ENCODE measurements at places on chromosomes 1 and 21.

- DNase-seq = no peak
Observed at GRCh38 chr21:46188226-46189212, 4.3 kb upstream of the SPATC1L start.

DNA sequence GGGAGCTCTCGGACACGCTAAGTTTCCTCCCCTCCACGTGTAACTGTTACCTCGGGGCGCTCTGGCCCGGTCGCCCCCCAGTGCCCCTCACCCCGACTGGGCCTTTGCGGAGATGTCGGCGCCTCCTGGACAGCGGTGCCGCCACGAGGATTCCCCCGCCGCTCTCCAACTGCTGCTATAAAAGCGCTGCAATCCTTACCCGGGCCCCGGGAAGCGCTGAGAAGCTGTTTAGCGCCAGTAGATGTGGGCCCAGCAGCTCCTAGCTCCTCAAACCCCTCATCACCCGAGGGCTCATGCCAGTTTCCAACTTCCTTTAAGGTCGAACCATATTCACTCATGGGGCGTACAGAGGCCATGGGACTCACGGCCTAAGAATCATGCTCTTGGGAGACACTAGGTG lies 361 bp upstream of the LMX1A start:
- DNase-seq = no peak

DNA sequence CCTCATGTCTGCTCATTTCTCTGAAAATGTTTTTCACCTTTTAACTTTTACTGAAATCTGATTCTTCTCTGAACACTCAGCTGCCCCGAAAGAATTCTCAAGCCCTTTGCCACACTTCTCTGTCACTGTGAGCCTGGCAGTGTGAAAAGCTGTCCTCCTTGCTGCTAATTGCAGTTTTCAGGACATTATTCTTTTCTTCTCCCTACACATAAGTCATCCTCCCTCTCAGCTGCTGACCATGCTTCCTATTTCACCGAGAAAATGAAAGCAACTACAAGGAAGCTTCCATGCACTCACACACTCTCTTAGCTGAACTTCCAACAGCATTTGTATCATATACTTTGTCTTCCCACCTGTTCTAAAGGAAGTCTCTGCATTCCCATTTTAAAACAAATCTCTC lies 15.8 kb downstream of the OLFM3 start:
- DNase-seq = no peak

DNA sequence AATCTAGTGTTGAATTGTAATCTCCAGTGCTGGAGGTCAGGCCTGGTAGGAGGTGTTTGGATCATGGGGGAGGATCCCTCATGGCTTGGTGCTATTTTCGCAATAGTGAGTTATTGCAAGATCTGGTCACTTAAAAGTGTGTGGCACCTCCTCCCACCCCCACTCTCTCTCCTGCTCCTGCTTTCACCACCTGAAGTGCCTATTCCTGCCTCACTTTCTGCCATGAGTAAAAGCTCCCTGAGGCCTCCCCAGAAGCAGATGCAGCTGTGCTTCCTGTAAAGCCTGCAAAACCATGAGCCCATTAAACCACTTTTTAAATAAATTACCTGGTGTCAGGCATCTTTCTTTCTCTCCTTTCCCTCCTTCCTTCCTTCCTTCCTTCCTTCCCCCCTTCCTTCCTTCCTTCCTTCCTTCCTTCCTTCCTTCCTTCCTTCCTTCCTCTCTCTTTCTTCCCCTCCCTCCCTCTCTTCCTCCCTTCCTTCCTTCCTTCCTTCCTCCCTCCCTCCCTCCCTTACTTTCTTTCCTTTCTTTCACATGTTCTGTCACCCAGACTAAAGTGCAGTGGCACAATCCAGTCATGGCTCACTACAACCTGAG lies 172.4 kb downstream of the C1orf21 start:
- no peak for DNase-seq

GRCh38 chr1:199489594-199489993 lies 537.9 kb upstream of the NR5A2 start:
- DNase-seq = no peak

DNA sequence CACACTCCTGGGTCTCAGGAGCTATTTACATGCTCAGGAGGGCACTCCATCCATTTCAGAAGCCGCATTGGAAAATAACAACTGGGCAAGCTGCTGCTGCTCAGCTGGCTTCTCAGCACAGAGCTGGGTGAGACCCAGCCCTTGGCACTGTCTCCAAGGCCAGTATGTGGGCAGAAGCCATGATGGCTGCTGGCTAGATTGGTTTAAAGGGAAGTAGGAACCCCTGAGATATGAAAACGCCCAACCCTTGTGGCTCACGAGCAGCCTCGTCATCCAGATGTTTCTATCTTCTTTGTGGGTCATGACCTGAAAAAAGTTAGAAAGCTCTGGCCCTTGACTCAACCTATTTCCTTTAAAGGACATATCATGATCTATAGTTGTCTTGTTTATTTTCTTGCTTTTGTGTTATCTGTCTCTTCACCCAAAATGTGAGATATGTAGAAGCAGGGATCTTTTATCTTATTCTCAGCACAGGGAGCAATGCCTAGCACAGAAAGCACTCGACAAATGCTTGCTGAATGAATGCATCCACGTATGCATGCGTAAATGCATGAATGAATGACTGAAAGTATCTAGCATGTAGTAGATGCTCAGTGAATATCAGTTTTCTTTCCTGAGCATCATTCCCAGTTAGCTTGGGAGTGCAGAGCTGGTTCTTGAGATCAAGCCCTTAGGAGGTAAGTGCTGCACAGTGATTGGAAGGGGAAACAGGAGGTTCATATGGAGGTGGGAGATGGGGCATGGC lies 11.6 kb downstream of the MYBPH start:
- no peak for DNase-seq

GRCh38 chr1:45820788-45821187 lies 17.4 kb downstream of the MAST2 start:
- DNase-seq = no peak

- no peak for DNase-seq
Observed at GRCh38 chr1:101311146-101311920, 74.5 kb downstream of the S1PR1 start.

DNA sequence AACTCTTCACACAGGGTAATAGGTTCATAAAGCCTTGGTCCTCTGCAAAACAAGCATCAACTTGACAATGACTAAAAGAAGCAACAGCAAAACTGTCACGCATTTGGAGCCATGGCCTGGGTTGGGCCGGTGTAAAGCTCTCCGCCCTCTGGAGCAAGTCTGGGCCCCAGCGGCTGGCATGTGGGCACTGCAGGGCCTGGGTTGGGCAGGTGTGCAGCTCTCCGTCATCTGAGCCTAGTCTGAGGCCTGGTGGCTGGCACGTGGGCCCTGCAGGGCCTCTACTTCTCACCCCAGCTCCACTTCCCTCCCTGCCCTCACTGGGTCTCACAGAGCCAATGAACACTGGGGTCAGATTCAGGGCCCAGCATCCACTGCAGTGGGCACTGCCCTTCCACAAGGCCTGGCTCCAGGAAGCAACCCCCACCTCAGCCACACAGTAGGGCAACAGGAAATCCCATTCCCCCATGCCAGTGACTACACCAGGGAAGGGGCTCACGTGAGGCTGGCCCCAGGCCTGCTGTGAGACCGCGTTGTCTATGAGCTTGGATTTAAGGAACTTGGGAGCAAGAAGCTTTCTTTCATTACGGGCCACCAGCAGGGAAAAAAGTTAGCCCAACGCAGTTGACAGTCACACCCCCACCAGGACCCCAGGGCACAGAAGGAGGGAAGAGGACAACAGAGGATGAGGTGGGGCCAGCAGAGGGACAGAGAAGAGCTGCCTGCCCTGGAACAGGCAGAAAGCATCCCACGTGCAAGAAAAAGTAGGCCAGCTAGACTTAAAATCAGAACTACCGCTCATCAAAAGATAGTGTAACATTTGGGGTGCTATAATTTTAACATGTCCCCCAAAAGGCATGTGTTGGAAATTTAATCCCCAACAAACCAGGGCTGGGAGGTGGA lies 52.7 kb downstream of the NPHP4 start:
- DNase-seq = no peak

DNA sequence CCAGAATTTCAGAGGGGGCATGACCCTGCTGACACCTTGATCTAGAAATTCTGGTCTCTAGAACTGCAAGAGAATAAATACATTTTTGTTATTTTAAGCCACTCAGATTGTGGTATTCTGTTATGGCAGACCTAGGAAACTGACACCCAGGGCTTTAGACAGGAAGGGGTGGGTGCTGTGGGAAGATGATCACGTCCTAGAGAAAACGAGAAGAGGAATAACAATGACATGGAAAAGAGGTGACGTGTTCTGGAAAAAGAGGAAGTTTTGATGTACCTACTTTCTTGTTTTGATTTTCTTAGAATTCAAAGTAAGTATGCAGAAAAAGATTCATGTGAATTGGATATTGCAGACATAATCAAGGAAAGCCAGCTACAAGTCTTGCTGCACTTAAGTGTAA lies 232.9 kb upstream of the RUNX1 start:
- no peak for DNase-seq

DNA sequence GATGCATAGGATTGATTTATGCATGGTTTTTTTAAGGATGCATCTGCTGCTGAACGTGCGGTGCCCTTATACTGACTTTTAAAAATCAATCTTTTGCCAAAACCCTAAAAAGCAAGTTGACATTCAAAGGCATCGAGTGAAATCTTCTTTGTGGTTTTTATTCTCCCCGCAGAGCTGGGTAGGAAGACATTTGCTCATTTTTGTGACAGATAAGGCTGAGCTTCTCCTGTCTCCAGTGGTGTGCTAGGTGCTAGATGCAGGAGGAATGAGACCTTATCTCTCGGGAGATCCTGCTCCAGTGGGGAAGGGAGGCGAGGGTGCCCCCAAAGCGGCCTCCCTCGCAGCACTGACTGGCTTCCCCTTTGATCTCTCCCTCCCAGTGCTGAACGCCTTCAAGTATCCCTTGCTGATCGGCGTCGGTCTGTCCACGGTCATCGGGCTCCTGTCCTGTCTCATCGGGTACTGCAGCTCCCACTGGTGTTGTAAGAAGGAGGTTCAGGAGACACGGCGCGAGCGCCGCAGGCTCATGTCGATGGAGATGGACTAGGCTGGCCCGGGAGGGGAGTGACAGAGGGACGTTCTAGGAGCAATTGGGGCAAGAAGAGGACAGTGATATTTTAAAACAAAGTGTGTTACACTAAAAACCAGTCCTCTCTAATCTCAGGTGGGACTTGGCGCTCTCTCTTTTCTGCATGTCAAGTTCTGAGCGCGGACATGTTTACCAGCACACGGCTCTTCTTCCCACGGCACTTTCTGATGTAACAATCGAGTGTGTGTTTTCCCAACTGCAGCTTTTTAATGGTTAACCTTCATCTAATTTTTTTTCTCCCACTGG lies 14.9 kb upstream of the CD101 start:
- DNase-seq = peak; percentile 33

DNA sequence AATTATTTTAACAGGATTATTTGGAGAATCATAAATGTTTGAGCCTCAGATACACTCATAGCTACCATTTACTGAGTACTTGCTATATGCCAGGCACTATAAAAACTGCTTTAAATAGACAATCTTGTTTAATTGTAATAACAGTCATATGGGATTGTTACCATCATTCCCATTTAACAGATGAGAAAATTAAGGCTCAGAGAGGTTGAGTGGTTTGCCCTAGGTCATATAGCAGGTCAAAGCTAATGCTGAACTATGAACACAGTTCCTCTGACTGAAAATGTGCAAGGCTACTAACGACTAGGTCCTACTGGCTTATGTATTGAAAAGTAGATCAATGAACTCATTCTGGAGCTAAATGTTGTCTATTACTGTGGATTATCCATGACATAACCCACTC lies 63.4 kb downstream of the DDR2 start:
- DNase-seq = no peak

DNA sequence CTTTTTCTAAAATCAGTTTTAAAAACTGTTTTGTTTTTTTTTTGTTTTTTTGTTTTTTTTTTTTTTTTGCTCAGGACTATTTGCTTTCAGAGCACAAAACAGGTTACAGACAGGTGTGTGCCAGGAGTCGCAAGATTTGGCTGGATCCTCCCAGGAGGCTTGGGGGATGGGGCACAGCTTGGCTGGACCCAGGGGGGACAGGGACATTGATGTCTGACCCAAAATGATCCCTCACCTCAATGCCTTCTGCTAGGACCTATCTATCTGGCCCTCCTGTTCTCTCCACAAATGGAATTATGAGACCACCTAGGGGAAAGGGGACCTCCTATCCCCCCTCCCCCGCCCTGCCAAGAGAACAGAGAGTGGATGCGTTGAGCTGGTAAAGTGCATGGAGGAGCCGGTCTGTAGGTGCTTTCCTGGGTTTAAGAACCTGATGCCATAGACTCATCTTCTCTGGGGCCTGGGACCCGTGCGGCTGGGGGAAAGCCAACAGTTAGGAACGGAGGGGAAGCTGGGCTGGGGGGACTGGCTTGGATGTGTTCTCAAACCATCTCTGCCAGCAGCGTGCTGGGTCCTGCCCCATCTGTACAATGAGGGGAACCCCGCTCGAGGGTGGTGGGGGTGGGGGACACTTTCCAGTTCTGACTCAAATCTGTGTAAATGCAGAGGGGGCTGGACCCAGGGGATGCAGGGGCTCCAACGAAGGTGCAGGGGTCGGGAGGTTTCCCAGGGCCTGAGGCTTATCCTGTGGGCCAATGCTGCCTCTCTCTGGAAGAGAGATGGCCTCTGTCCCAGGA lies 28.9 kb downstream of the RUNX3 start:
- DNase-seq = no peak

DNA sequence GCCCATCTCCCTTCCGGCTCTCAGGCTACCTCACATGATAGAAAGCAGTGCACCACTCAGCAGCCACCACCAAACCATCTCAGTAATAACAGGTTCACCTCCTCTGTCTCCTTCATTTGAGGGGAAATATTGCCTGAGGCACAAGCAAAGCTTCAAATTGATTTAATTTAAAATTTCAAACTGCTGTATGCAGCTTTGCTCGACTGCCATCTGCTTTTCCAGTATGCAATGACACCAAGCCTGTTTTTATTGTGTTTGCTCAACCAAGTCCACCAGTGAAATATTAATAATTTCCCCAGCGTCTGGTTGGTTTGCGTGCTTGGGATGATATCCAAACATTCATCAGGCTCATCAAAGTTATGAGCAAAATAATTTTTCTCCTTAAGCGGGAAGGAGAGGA lies 552.4 kb upstream of the DAB1 start:
- DNase-seq = no peak

GRCh38 chr1:232792949-232793348 lies 12.3 kb upstream of the MAP10 start:
- no peak for DNase-seq

GRCh38 chr1:198650506-198650905 lies 11.7 kb downstream of the PTPRC start:
- DNase-seq = no peak

DNA sequence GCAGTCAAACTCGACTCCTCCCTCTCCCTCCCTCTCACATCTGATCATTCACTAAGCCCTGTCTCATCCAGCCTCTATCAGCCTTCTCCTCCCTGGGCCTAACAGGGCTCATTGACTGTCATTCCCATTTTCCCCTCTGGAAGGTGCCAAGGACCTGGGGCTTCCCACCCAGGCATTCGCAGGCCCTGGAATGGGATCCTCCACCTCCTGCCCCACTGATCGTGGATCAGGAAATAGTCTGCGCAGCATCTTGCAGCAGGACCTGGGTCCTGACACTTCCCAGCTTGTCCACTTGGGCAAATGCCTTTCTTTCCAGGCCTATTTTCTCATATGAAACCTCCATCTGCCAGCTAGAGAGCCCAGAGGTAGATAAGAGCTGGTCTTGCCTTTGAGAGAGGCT lies 71.2 kb upstream of the ZC3H12A start:
- DNase-seq = no peak

- DNase-seq = no peak
Observed at GRCh38 chr1:239337799-239338430, 48.5 kb upstream of the CHRM3 start.

All from activated T-helper 9 cell treated with anti-CD3 and anti-CD28 coated beads, Interleukin-2, amount 50 U/mL, for 16 hours (primary cell).